HFFc6 (cell line): ENCODE measurements at places on chromosomes 2 and 18.

DNA sequence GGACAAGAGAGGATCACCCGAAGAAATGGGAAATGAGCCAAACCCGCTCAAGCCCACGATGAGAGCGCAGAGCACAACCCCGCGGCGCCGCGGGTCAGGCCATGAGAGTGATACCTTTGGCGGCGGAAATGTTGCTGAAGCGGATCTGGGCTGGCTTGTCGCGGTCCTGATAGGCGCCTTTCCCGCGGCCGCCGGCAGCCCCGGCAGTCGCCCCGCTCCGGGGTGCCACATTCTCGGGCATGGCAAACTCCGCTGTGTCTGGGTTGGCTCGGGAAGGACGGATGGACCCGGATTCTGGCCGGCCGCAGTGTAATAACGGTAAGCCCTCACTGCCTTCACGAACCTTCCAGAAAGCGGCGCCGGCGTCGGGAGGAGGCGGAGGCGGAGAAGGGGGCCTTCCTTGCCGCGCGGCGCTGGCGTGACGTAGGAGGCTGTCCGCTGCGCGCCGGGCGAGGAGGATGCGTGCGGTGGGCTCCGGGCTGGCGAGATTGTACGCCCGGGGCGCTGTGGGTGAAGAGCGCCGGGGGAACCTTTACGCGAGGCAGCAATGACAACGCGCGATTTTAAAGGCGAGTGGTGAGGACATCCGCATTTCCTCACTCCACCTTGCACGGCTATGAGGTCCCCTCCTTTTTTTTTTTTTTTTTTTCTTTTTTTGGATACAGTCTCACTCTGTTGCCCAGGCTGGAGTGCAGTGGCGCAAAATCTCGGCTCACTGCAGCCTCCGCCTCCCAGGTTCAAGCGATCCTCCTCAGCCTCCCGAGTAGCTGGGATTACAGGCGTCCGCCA, at the start of gene CCT4:
Gene CCT4 (minus strand): TSS at position 390 of the 789 bp plus-strand sequence. CDS start 149 bp downstream, at position 241.
- peak; percentile 62 for DNase-seq

DNA sequence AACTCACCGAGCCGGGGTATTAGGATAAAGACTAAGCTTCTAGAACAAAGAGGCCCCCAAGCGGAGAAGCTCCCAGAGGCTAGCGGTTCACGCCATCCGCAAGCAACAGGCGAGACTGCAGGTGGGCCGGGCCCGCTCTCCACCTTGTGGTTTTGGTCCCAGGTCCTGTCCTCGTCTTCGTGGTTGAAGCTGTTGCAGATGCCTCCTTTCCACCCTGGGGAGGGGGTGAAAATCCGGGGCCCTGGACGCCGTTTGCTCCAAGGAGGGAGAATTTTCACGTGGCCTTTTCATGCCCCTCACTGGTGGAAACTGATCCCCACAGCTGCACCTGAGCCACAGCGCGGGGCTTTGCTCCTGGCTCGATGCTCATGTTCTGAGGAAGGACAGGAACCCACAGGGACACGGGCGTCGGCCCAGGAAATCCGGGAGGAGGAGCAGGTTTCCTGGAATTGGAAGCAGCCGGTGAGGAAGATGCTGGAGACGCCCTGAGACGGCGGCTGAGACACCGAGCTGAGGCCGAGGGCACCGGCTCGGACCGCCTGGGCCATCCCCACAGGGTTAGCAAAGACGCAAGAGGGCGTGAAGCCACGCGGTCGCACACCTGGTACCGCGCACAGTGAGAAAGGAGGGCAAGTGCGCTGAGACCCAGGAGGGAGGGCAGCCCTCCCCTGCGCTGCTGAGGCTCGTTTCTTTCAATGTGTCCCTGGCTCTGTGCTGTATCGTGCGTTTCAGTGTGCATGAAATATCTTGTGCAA, 54.7 kb upstream of the SALL3 start:
- DNase-seq = no peak

- peak; percentile 29 for DNase-seq
These were observed at the start of gene RAB17 for GRCh38 chr2:237590272-237591140. RAB17 (minus strand) TSS chr2:237590734; CDS start chr2:237586154, 4,580 bp downstream.

DNA sequence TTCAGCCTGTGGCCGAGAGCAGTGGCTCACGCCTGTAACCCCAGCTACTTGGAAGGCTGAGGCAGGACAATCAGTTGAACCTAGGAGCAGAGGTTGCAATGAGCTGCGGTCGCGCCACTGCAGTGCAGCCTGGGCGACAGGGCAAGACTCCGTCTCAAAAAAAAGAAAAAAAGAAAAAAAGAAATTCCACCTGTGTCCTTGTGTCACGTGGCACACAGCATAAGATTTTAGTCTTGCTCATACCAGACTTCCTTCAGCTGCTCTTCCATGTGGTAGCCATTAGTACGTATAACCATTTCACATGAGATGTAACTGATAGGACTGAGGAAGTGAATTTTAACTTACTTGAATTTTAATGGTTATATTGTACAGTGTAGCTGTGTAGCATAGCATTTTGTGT, 4.0 kb downstream of the NOP58 start:
- no peak for DNase-seq

GRCh38 chr18:46421973-46422551, 235.0 kb downstream of the LOXHD1 start:
- no peak for DNase-seq

GRCh38 chr2:63073994-63074393, 23.4 kb downstream of the OTX1 start:
- DNase-seq = no peak

DNA sequence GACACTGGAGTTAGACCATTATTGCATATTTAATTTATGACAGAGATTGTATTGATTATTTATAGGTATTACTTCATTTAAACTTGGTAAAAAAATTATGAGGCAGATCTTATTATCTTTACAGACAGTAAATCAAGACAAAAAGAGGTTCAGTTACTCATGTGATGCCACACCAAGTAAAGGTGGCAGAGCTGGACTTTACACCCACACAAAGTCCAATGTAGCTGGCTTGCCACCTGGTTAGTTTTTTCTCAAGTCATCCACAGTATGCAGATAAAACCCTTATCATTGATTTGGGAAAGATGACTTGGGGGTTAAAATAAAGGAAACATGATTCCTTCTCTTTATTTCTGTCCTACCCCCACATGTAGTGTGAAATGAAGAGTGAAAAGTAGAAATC, 137.2 kb downstream of the CNTNAP5 start:
- DNase-seq = no peak
